Mesendoderm (in vitro differentiated cells): ENCODE measurements at places on chromosomes 3 and 15.

GRCh38 chr15:97520689-97521088 is 439.8 kb upstream of the ARRDC4 start:
- no peak for DNase-seq

- no peak for DNase-seq
Observed at GRCh38 chr3:32303399-32303747, 64.9 kb downstream of the CMTM8 start.

- no peak for DNase-seq
Observed at GRCh38 chr3:75329476-75330097, 334.5 kb upstream of the FRG2C start.

DNA sequence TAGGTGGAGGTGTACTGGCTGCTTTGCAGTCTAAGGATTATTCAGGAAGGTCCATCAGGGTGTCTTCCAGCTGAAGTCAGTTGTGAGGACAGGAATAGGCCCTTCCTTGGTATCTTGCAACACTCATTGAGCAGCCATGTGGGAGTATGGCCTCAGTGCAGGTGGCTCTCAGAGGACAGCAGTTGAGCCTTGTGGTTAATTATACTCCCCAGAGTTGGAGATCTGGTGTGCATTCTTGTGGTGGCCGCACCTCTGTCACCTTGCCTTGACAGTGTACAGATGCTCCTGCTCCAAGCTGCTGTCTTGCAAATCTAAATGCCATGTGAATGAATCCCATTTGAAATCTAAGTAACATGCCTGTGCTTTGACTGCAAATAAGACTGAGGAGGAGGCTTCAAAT is 339.9 kb upstream of the BCHE start:
- DNase-seq = no peak

- no peak for DNase-seq
Observed at GRCh38 chr3:112514527-112515128, 15.4 kb upstream of the BTLA start.

DNA sequence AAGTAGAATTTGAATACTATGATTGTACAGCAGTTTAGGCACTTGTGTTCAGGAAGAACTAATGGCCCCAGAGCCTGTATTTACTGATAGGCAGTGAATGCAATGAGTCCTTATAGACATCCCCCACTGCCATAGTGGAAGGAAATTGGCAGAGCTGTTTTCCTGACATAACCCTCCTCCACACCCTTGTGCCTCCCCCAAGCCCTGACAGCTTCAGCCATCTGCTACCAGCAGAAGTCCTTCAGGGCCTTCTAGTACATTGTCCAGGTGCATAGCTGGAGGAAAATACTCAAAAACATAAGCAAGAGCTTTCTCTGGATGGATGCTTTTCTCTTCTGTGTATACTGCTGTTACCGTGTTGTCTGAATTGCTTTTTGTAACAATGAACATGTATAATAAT is 20.6 kb downstream of the ARHGAP31 start:
- no peak for DNase-seq

GRCh38 chr3:72738752-72739530 is 109.3 kb downstream of the SHQ1 start:
- peak; percentile 70 for DNase-seq

DNA sequence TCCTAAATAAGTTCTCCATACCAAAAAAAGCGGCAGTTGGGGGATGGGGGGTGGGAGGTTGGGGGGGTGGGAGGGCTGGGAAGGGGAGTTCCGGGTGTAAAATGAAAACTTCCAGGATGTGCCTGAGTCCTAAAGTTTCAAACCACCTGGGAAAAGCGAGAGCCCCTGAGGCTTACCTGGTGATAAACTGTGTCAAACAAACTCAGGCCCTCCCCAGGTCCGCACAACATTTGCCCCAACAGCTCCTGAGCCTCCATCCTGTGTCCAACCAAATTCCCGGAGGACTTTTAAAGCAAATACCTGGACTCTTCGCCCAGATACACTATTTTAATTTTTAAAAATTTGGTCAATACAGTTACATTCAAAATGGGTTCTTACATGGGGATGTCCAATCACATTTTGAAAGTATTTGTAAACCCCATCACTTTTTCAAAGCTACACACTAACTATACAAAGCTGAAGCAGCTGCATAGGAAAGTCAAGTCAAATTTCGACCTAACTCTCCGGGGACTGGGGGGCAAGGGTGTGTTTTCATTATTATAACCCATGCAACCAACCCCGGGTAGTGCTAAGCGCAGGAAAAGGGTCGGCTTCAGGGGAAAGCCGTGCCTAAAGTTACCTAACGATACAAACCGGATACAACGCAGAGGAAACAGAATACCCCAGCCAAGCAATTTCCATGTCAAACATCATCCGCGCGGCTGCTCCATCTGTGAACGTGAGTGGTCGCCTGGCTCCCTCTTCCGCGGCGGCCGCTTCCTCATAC is 685 bp upstream of the FOXB1 start:
- DNase-seq = no peak

DNA sequence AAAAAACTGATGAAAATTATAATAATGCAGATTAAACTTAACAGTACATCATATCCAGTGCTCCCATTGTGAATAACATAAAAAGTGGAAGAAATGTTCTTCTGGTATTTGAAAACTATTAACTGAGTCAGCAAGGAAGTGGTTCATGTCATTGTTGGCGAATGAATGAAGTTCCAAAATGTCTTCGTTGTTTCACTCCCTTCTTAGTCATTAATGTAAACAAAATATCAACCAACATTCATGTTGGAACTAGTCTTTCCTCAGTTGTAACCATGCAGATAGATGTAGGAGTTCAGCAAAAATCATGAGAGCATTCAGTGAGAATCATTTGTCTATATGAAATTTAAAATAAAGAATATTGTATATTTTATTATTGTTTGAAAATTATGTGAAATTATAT is 44.1 kb upstream of the ICE2 start:
- no peak for DNase-seq

GRCh38 chr3:187920030-187920429 is 174.8 kb upstream of the BCL6 start:
- DNase-seq = no peak

DNA sequence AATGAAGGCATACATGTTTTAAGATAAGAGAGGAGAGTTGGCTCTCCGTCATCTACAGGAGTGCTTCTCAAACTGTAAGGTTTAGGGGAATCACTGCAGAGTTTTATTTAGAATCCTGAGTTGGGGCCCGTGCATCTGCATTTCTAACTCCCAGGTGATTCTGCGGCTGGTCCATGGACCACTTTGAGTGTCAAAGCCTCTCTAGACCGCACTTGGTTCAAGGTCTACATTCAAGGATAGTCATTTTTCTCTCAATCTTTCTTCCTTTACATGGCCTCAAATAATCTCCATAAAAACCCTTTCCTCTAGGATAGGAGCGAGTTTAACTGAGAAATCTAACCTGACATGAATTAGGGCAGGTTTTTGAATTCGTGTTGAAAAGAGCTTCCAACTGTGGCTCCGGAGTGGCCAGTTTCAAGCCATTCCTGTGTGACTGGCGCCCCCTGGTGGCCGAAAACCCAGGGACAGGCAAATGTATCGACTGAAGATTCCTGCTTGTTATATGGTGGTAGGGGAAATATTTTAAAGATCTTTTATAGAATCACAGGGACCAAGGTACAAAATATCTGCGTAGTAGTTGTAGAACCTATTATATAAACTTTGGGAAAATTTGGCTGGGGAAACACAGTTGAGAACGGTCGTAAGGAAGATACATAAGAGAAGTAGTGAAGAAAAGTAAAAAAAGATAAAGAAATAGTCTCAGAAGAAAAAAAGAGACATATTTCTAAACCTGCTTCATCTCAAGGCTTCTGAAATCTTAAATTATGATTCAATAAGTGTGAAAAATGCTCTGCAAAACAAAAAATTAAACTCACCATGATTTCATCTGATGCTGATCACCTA is 11.9 kb downstream of the GABRR3 start:
- peak; percentile 77 for DNase-seq

DNA sequence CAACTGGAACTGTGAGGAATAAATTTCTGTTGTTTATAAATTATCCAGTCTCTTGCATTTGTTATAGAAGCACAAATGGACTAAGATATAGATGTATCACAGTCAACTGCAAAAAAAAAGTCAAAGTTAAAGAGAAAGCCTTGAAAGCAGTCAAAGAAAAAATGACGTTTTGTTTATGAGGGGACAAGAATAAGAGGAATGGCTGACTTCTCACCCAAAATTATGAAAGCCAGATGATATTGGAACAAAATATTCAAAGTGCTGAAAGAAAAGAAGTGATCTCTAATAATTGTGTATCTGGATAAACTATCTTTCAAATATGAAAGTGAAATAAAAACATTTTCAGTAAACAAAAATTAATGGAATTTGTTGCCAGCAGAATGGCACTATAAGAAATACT is 171.8 kb upstream of the IGF1R start:
- DNase-seq = no peak

DNA sequence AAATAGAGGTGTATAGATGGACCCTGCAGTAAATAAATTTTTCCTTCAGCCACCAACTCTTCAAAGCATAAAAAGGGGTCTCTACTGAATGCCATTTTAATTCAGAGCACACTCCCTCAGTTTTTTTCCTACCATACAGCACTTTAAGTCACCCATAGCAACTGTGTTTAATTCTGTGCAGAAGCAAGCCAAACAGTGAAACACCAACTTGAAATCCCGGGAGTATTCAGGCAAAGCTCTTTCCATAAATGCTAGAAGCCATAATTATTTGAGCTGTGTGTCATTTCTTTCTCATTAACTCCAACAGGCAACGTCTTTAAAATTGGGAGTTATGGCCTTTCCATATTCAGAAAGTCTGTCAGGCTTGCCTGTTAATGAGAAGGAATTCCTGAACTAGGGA is 562.1 kb downstream of the GRM7 start:
- no peak for DNase-seq

GRCh38 chr15:87689716-87690115 is 566.8 kb downstream of the NTRK3 start:
- no peak for DNase-seq

DNA sequence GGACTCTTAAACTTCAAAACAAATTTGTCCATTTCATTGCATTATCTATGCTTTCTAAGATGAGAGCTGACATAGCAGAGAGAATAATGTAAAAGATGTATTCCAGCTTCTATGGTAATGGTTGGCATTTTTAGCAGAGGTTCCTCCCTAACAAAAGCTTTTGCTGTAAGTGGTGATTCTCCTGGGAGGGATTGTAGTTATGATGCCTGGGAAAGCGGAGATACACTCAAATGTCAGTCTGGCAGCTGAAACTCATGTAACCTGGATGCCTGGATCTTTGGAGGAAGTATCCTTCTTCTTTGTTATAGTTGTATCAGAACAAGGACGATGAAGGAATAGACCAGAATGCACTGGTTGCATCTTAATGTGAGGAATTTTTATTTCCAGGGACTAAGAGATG is 7.5 kb downstream of the CHL1 start:
- DNase-seq = no peak

DNA sequence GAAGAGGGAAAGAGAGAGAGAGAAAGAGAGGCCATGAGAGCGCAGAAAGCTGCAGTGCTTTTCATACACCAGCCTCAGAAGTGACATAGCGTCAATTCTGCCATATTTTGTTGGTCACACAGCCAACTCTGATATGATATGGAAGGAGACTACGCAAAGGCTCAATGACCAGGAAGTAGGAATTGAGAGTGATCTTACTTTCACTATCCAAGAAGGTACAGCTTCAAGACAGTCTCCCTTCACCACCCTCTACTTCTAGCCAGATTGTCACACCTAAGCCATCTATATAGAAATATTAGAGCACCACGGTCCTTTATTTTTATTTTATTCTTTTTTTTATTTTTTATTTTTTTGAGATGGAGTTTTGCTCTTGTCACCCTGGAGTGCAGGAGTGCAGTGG is 21.1 kb downstream of the PARP15 start:
- no peak for DNase-seq

GRCh38 chr3:68485051-68485450 is 447.3 kb downstream of the TAFA4 start:
- DNase-seq = peak; percentile 10

- peak; percentile 60 for DNase-seq
Observed at GRCh38 chr3:194364652-194365434, 4.7 kb downstream of the LRRC15 start.

DNA sequence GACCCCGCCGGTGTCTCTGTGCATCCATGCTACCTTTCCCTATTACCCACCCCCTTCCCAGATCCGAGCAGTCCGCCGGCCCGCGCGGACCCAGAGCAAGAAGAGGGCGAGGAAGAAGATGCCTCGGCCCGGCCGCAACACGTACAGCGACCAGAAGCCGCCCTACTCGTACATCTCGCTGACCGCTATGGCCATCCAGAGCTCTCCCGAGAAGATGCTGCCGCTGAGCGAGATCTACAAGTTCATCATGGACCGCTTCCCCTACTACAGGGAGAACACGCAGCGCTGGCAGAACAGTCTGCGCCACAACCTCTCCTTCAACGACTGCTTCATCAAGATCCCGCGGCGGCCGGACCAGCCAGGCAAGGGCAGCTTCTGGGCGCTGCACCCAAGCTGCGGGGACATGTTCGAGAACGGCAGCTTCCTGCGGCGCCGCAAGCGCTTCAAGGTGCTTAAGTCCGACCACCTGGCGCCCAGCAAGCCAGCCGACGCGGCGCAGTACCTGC is 788 bp downstream of the FOXB1 start:
- DNase-seq = peak; percentile 78

DNA sequence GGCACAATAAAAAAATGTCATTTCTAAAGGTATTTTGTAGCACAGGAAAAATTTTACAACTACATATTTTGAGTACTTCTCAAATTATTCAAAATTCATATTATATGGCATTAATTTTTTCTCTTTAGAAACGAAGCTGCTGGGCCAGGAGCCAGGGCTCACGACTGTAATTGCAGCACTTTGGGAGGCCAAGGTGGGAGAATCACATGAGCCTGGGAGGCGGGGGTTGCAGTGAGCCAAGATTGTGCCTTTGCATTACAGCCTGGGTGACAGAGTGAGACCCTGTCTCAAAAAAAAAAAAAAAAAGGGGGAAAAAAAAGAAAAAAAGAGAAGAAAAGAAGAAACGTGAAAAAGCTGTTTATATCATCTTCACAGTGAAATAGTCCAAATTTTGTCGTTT is 62.0 kb downstream of the CADM2 start:
- DNase-seq = peak; percentile 14

DNA sequence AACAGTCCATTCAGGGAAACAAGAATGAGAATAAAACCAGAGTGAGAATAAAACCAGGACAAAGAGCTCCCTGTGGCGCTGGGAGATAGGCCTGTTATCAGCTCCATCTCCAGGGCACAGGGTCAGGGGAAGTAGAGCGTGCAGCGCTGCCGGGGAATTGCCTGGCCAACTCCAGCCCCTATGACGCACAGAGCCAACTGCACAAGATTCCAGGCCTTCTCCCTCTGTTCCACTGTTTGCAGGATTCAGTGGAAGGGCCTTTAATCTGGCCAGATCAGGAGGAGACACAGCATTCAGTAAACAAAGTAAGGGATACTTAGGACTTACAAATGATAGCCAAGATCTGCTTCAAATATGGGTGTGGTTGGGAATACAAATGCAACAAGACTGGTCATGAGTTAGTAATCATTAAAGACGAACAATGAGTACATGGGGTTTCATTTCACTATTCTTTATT is 49.4 kb downstream of the ITGB5 start:
- peak; percentile 60 for DNase-seq

DNA sequence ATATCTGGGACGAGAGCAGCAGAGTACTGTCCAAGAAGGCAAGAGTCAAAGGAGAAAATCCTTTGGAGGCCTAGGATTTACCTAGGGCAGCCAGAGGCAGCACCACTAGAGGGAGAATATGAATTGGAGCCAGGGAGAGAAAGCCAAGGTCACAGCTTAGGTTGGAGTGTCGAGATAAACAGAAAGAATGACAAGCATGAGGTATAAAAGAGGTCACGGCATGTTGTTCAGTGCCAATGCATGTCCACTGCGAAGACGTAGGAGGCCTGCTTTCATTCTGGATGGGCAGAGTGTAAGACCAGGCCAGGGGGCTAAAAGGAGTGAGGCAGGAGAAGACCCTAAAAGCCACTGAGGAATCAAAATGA is 47.2 kb downstream of the THBS1 start:
- peak; percentile 68 for DNase-seq
